GDM1 (cell line): ENCODE measurements at places on chromosomes 6 and 20.

DNA sequence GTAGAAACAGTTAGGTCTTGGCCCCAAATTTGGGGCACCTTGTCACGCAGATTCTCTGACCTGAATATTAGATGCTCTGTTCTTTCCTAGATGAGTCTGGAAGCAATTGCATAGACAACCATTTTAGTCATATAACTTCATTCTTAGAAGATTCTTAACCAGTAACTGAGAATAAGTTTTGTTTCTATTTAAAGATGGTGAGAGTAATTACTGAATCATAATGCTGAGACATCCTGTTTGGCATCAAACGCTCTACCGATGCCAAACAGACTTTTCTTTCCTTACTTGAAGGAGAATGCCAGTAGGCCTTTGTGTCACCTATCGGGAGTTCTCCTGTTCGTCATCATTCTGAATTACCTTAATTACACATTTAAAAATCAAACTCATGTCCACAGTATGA is 131.6 kb upstream of the ID4 start:
- DNase-seq, result no peak

GRCh38 chr20:61311656-61312387 is 59.8 kb downstream of the CDH4 start:
- no peak for DNase-seq

GRCh38 chr6:29563435-29563965 is 4.0 kb upstream of the UBD start:
- no peak for DNase-seq

GRCh38 chr20:17560344-17561074 is 9.4 kb upstream of the DSTN start:
- DNase-seq, result no peak

- DNase-seq, result no peak
Measured at GRCh38 chr6:135298455-135298854, 117.3 kb downstream of the MYB start.

- DNase-seq, result no peak
Measured at GRCh38 chr20:33732166-33732970, 572 bp downstream of the ZNF341 start.

GRCh38 chr20:35831971-35832370 is 60.2 kb downstream of the PHF20 start:
- no peak for DNase-seq

GRCh38 chr6:14822679-14823078 is 423.2 kb upstream of the JARID2 start:
- no peak for DNase-seq

DNA sequence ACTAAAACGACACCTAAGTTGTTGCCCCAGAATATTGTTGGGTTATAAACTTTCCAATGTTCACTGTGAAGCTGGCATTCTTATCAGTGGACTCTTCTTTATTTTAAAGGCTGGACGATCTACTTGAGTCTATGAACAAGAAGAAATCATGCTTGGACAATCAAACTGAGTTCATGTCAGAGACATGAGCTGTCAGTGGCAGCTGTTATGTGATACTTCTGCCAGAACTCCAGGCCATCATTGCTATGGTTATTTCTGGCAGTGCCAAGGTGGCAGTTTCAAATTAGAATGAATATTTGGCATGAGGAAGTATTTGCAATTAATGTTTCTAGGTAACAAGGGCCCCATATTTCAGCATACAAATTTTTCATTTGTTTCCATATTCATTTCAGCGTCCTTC is 417.3 kb downstream of the LMBRD1 start:
- DNase-seq, result no peak

- no peak for DNase-seq
Measured at GRCh38 chr6:126388104-126388598, 48.2 kb downstream of the CENPW start.
